Right lobe of liver (tissue), 6 donors: ENCODE measurements at places on chromosomes 16 and 17. TPM values are rescaled to one million over a fixed set of nuclear protein-coding genes. Genes with fewer than 3 reads are reported as not detected.

DNA sequence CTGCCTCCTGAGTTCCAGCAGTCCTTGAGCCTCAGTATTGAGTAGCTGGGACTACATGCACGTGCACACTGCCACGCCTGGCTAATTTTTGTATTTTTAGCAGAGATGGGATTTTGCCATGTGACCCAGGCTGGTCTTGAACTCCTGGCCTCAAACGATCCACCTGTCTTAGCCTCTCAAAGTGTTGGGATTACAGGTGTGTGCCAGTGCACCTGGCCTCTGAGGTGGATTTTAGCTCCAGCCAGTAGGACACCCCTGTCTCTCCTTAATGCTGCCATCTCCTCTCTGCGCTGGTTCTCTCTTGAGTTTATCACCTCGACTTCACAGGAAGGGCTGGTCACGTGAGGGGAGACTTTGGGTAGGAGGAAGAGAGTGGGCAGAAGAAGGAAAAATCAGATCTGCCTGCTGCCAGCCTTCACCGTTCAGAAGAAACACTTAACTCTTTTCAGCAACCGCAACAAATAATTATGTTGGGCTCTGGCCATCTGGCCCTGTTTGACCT is 55.1 kb downstream of the NDE1 start:
- DNase-seq = no peak

DNA sequence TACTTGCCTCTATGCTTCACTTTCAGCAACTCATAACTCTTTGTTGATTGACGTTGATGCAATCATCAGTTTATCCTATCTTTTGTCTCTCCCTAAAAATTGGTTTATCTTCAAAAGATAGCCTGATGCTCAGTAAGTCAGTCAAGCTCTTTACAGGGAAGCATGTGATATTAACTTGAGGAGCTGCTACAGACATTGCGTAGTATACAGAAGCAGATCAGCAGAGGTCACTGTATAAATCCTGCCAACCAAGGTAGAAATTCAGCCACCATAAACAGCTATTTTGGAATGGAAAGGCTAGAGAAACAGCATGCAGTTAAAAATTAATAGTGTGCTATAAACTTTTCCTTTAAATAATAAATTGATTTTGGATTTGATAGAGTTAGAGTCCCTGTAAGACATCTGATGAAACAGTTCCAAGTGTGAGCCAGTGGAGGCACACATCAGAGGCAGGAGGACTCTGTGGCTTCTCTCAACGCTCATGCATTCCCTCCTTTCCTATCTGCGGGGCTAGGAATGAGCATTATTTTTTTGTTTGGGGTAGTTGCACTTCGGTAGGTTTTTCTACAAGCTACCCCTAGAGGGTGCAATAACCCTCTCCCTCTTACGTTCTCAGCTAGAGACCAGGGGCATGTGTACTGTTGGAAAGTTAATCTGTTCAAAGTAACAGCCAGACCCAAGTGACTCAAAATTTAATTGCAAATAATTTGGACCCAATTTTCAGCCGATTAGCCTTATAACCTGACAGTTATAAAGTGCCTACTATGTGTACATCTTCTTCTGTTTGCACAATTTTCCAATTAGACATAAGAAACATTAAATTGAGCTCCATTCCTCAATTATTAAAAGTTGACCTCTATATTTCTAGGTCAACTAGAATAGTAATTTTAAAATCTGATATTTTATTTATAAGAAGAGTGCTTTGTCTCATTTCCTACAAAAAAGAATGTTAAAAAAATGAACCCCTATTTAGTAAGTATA is 647.7 kb upstream of the SOX9 start:
- DNase-seq = no peak

GRCh38 chr17:11671126-11671525 is 72.9 kb downstream of the DNAH9 start:
- no peak for DNase-seq

- no peak for DNase-seq
Measured at GRCh38 chr16:54281535-54282201, 4.9 kb downstream of the IRX3 start.

DNA sequence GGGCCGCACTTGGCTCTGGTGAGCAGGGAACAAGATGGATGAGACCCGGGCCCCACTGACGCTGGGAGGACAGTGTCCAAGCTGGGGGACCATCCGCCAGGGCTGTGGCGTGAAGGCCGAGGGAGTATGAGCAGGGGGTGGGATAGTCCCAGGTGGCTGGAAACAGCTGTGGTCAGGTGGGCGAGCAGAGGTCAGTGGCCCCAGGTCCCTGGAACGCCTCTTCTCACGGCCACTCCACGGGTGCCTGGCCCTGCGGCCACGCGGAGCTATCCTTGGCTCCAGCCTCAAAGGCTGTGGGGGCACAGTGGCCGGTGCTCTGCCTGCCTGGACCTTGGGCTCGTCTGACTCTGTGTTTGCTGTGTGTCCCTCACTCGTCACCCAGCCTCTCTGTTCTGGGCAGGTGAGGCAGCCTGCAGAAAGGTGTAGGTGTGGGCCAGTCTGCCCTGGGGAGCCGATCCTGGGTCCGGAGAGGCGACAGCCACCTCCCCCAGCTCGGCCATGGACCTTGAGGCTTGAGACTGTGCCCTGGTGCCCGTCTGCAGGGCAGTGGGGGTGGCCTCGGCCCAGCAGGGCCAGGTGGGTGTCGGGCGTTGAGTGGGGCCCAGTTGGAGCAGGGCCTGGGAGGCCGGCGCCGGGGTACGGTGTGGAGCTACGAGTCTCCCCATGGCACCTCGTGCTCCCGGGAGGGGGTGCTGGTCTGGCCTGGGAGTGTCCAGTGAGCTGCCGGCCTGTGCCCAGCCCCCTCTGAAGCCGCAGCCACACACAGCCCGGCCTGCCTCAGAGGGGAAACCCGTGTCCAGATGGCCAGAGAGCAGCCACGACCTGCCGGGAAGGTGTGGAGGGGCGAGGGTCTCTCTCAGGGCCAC is 10.0 kb downstream of the CACNA1H start:
- no peak for DNase-seq

DNA sequence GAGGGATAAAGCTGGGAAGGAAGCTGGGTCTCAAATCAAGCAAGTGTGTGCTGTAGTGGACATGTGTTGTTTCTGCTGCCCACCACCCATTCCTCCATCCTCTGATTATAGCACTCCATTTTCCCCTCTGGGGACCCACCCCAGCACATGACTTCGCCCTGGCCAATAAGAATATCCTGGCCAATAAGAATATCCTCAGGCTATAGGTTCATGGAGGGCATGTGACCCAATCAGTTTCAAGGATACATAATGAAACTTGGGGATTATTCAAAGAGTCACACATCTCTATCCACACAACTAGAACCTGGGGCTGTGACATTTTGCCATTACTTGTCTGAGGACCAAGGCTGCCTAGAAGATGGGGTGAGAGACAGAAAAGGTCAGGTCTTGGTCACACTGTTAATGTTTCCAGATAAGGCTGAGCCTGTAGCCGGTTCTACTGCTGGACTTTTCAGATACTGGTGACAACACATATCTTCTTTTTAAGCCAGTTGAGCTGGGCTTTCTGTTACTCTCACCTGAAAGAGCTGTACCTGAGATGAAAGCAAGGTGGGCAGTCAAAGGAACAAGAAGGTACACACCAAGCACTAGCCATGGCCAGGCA is 33.7 kb downstream of the MYO18A start:
- DNase-seq = no peak

GRCh38 chr17:47853616-47854015 is 2.7 kb upstream of the SP6 start:
- DNase-seq = no peak

DNA sequence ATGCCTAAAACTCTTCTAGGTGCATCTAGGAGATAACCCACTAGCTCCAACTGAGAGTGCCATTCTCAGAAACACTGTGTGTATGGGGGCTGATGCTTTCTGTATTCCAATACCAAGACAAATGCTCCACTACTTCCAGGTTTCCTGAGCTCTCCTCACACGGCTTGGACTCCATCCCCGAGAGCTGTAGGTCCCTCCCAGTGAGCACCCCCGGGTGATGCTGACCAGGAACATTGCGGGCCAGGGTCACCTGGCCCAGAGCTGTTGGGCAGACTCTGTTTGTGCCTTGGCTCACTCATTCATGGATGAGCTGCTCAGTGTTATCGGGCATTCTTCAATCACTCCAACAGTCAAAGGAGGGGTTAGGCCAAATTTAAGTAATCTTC is 7.0 kb downstream of the CUEDC1 start:
- no peak for DNase-seq

GRCh38 chr16:52591934-52592592 is 45.1 kb upstream of the TOX3 start:
- no peak for DNase-seq

DNA sequence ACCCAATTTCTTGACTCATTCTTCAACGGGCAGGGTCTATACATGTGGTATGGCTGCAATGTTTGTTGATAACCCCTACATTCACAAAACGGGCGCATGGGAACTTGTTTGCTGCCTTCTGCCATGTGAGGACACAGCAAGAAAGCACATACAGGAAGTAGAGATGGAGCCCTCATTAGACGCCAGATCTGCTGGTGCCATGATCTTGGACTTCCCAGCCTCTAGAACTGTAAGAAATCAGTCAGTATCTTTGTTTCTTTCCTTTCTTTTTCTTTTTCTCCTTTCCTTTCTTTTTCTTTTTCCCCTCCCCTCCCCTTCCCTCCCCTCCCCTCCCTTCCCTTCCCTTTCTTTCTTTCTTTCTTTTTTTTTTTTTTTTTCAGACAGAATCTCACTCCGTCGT is 165.2 kb downstream of the WWOX start:
- no peak for DNase-seq

DNA sequence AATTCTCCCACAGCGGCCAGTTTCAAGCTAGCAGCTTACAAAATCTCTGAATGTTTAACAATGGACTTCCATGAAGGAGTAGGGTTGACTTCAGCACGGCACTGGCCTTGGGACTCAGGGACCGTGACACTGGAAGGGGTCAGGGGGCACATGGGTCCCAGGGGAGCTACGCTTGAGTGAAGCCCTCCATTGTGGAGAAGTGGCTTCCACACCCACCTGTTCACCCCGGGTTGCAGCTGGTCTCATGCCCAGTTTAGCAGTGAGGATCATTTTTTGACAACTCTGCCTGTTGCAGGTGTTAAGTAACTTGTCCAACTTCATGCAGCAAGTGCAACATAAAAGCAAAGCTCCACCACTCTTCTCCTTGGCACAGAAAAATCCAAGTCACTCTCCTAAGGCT is 510.2 kb downstream of the CDH13 start:
- no peak for DNase-seq

DNA sequence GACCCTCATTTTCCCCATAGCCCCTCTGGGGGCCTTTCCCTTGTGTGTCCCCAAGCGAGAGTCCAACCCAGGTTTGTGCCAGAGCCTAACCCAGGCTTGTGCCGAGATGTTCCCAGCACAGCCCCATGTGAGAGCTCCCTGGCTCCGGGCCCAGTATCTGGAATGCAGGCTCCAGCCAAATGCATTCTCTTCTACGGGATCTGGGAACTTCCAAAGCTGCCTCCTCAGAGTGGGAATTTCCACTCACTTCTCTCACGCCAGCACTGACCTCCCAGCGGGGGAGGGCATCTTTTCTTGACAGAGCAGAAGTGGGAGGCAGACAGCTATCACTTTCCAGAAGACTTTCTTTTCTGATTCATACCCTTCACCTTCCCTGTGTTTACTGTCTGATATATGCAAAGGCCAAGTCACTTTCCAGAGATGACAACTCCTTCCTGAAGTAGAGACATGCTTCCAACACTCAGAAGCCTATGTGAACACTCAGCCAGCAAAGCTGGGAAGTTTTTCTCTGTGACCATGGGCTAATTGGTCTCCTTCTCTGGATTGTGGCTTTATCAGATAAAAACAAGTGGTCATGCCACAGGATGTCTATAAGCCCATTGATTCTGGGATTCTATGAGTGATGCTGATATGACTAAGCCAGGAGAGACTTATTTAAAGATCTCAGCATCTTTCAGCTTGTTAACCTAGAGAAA is 2.5 kb upstream of the CCL2 start:
- DNase-seq = peak; percentile 86

DNA sequence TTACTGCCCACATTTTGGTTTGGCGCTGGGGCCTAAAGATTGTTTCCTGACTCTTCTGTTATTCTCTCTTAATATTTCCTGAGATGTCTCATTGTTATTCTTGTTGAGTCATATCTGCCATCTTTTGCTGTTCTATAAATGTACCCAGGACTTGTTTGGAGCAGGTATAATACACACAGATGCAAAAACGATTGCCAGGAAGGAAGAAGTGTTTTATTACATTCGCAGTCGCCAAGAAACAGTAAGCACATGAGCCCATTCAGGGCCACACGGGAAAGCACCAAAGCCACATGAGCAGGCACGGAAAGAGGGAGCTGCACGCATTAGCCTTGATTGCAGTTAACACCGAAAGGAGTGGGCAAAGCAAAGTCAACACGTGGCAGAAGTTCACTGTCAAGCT is 70.2 kb downstream of the ARHGAP44 start:
- DNase-seq = no peak

DNA sequence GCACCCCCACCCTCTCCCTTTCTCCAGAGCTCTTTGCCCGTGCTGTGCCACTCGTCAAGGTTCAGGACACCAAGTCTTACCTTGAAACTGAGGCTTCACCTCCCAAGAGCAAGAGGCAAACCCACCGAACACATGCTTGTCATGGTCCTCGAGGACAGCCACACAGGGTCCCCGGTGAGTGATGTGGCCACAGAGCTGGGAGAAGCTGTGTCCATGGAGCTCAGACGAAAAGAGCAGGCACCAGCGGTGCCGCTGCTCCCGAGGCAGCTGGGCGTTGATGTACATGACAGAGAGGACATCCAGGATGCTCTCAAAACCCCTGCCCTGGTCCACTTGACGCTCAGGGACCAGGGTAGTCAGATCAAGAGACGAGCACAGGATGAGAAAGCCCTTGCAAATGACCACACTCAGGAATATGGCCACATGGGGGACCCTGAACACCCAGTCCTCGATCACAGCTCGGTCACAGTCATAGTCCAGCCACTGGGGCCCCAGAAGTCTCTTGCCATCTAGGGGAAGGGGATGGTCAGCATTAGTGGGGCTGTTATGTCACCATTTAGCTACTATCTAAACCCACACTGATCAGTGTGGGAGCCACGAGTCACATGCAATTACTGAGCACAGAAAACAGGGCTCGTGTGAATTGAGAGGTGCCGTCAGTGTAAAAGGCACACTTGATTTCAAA is 17.8 kb downstream of the MEAK7 start:
- DNase-seq = no peak

- peak; percentile 79 for DNase-seq
Measured at GRCh38 chr17:36183001-36183971, 6.8 kb upstream of the TBC1D3B start.

- DNase-seq = no peak
Measured at GRCh38 chr17:31100840-31101459, 6.2 kb downstream of the NF1 start.

The PLA2G10 gene
- not detected for total RNA-seq

The SYT17 gene
- 11.2 TPM for total RNA-seq

The CYGB gene
- 1.8 TPM for total RNA-seq

The CHST4 gene
- total RNA-seq = 2.9 TPM

The FBXO39 gene
- 0.49 TPM for total RNA-seq

The ATP2A1 gene
- total RNA-seq = 0.58 TPM

The GRIN2C gene
- not detected for total RNA-seq

The NXN gene
- 8.9 TPM for total RNA-seq

The ASIC2 gene
- 0.11 TPM for total RNA-seq

The PERCC1 gene
- total RNA-seq = not detected

The CETP gene
- 5.4 TPM for total RNA-seq

The KRTAP4-5 gene
- total RNA-seq = not detected

The SCPEP1 gene
- total RNA-seq = 35.4 TPM

The KRT33A gene
- total RNA-seq = not detected

The CHMP1A gene
- 35.7 TPM for total RNA-seq

The CCDC200 gene
- total RNA-seq = not detected

The SYNGR2 gene
- 55.8 TPM for total RNA-seq

The CLEC3A gene
- total RNA-seq = not detected

The KCNJ12 gene
- 2.2 TPM for total RNA-seq
